CD4-positive, alpha-beta T cell treated with Interleukin-1 beta for 1 hour (primary cell): ENCODE measurements at places on chromosomes 3 and 15.
A peak's percentile ranks its signal among the peaks of the same experiment; 100 is the strongest.

DNA sequence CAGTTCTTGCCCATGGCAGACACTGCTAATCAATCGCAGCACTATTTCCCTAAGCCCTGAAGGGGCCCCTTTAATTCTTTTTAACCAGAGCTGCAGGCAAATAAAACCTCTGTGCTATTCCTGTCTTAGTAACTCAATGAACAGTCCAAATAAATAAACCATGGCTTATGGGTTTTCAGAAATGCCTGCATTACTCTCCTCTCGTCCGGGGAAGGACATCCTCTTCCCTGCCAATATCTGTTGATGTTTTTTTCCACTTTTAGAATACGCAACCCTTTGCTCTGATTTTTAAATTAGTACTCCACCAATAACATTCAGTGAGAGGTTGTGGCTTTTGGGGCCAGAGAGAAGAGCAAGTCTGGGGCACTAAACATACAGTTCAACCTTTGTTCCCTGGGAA is 35.2 kb upstream of the PRICKLE2 start:
- no peak for DNase-seq

- no peak for DNase-seq
Measured at GRCh38 chr15:32034106-32034505, 3.8 kb downstream of the CHRNA7 start.

DNA sequence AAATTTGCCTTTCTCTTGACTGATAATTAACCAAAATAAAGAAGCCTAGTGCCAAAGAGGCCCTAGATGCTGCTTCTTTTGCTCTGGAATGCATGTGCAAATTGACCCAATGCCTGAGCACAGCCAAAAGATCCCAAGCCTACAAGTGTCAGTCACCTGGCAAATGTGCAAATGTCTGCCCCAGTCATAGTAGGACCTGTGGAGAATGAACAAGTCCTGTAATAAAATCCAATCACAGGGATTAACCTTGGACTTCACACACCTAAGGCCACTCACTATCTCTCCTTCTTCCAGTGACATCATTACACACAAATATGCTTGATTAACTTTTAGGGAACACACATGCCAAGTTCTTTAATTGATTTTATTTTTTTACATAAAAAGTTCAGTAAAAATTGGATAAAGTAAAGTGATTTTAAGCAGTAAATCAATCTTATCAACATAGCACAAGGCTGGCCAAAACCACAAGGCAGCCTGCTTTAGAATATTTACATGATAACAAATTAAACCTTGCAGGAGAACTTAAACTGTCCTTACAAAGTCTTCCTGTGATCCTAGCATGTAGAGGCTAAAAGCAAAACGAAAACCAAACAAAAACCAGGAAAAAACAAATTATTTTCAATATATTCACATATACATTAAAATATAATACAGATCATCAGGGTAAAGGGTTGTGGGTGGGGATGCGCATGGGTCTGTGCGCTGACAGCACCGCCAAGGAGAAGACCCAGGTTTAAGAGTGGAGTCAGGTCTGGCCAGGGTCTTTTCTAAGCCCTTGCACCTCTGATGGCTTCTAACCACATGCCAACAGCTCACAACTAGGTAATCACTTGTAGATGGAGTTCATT is 36.8 kb downstream of the NBEAL2 start:
- no peak for DNase-seq

- DNase-seq, result no peak
Measured at GRCh38 chr3:124364317-124365020, 365.8 kb upstream of the UMPS start.

GRCh38 chr3:50128001-50128400 is 27.1 kb upstream of the SEMA3F start:
- no peak for DNase-seq

DNA sequence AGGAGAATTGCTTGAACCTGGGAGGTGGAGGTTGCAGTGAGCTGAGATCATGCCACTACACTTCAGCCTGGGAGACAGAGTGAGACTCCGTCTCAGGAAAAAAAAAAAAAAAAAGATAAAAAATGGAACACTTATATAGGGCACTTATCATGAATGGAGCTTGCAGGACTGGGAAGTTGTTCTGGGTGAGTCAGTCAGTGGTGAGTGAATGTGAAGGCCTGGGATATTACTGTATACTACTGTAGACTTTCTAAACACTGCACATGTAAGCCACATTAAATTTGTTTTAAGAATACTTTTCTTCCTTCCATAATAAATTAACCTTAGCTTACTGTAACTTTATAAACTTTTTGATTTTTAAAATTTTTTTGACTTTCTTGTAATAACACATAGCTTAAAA is 59.8 kb downstream of the SFMBT1 start:
- no peak for DNase-seq

- DNase-seq, result no peak
Measured at GRCh38 chr3:24320601-24321000, 174.0 kb downstream of the THRB start.

DNA sequence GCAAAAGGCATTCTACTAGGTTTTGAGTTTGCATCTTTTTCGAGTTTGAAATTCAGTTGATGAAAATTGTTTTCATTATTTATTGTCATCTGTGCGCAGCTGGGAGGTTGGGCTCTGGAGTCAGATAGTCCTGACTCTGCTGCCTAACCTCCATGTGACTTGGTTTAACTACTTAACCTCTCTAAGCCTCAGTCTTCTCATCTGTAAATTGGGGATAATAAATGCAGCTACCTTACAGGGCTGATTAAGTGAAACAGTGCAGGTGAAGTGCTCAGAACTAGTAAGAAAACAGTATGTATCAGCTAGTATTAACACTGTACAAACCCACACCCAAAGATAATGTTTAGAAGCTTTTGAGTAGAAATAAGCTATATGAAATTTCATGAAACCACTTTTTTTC is 14.1 kb upstream of the UBE2E1 start:
- no peak for DNase-seq

GRCh38 chr15:80970018-80970657 is 19.5 kb downstream of the MESD start:
- DNase-seq, result peak; percentile 40

DNA sequence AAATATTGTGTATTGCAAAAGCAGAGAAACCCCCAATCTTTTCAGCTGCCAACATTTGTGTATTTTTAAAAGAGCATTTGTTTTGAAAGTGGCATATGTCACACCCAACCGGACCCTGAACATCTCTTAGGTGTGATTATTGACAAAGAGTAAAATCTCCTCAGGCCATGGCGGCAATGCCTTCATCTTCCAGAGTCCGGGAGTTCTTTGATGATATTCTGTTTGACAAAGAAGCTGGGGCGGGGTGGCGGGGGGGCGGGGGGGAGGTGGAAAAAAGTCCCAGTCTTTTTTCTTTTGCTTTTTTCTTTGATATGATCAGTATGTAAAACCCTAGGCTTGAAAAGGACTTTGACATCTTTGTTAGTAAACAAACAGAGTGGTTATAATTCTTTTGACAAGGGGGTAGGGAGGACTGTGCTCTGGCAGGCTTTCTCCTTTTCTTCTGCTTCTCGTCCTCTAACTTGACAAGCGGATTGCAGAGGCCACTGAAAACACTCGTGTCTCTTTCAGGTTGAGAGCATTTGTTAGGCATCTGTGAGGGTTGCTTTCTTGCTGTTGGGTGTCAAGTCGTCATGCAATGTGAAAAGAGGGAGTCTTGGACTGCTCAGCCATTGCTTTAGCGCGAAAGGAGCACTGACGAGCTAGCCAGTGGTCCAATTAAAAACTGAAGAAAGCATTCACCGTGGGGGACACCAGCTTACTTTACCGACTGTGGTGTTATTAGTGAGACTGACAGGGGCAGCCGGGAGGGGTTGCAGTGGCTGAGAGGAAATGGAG is 243.2 kb downstream of the NSUN3 start:
- no peak for DNase-seq

GRCh38 chr3:58214484-58215316 is 3.9 kb upstream of the DNASE1L3 start:
- no peak for DNase-seq

- no peak for DNase-seq
Measured at GRCh38 chr15:72983801-72984545, 68.3 kb upstream of the NEO1 start.

GRCh38 chr15:39999538-40000200 is 39.3 kb downstream of the SRP14 start:
- DNase-seq, result no peak

- DNase-seq, result peak; percentile 78
Measured at GRCh38 chr3:49671291-49672288, 2.6 kb upstream of the APEH start.

DNA sequence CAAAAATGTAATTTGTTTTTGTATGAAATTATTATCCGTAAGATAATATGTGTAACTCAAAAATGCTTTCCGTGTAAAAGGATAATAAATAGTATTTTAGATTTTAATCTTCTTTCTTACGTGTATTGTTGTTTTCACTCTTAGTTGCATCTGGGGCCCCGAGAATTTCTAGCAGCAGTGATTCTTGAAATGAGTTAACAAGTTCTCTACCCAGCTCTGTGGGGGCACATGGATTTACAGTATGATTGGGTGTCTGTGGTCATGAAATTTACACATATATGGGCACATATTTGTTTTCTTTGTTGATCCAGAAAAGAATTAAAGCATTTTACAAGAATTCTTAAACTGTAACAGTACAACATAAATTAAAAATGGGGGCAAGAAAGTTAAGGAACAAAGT is 145.9 kb upstream of the LRRFIP2 start:
- DNase-seq, result no peak

DNA sequence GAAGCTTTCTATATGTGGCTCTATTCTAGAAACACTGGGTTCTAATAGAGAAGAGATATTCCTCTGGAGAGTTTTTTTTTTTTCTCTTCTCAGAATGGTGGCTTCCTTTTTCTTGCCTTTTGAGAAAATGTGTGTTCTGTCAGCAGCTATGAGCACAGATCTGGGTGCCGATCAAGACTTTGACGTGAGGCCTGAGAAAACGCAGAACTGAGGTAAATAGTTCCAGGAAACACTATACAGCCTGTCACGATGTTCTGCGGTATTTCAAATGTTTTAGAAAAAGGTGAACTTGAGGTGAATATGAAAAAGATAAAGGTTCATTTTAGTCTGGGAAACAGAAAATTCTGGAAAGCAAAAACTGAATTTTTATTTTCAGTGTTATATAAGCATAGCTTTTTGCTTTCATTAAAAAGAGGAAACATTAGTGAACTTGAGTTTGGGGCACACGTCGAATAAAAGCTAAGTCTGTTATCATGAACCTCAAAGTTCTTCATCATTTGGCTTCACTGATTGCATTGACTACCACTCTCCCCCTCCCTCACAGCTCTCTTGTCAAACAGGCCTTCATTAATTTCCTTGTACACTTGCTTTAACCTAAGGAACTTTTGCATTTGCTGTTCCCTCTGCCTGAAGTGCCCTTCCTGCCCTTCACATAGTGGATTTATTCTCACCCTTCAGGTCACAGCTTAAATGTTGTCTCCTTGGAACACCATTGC is 265.1 kb downstream of the NFKBIZ start:
- peak; percentile 67 for DNase-seq

GRCh38 chr3:48739955-48740823 is 23.2 kb upstream of the IP6K2 start:
- peak; percentile 54 for DNase-seq

- no peak for DNase-seq
Measured at GRCh38 chr3:14725564-14726440, 50.9 kb downstream of the C3orf20 start.

DNA sequence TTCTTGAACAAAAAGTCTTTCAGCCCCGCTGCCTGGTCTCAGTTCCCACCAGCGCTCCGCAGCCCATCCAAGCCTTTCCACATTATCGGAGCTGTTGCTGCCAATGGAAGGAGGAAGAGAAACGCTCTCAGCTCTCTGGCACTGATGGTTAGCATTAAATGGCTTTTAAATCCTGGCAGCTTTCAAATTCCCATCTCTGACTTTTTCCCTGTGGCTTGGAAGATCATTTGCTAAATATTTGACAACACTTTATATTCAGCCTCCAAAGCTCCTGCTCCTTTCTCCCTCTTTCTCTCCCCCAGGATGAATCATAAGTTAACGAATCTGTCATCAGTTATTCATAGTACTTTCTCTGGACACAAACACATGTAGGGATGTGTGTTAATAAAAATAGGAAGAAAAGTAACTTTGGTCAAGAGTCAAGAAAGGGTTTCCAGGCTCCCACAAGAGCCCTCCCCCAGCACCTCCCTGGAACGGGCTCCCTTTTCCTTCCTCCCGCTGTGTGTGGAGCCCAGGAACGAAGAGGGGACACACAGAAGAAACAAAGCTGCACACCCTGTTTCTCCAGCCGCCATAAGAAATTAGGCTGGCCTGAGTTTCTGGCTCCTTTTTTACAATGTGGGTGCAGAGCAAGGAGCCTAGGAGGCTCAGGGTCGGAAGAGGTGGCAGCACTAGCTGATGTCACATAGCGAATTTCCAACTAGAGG is 47.6 kb upstream of the TSEN2 start:
- no peak for DNase-seq

GRCh38 chr3:51269466-51269865 is 115.6 kb upstream of the MANF start:
- no peak for DNase-seq

DNA sequence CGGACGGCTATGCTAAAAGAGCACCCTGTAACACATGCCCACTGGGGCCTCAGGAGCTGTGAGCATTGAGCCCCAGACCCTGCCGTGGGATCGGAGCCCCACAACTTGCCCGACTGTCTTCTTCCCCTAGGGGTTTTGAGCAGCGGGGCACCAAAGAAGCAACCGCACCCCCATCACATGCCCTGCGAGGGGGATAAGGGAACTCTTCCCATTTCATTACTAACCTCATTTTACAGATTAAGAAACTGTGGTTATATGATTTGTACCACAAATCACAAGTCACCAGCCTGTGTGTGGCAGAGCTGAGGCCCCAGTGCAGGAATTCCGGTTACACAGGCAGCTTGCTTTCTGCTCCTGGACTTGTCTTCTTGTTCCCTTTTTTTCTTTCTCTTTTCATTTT is 86.2 kb downstream of the CD47 start:
- DNase-seq, result no peak

GRCh38 chr15:84736375-84736774 is 12.0 kb upstream of the ZNF592 start:
- peak; percentile 57 for DNase-seq

DNA sequence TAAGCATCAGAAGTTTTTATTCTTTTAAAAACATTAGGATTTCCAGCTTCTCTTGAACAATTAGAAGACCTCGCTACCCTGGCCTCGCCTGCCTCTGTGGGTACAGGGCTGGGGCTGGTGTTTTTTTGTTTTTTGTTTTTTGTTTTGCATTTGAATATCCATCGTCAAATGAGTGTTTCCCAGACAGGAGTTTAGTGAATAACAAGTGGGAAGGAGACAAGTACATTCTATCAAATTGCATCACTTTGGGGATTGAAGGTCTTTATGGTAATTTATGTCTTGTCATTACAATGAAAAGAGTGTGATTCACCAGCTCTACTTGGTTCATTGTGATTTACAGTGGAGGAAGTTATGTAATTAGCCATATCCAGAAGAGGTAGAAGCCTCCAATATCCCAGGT is 161.1 kb upstream of the UBE2E1 start:
- DNase-seq, result no peak

GRCh38 chr3:60065227-60065868 is 1015.5 kb upstream of the CFAP20DC start:
- no peak for DNase-seq

DNA sequence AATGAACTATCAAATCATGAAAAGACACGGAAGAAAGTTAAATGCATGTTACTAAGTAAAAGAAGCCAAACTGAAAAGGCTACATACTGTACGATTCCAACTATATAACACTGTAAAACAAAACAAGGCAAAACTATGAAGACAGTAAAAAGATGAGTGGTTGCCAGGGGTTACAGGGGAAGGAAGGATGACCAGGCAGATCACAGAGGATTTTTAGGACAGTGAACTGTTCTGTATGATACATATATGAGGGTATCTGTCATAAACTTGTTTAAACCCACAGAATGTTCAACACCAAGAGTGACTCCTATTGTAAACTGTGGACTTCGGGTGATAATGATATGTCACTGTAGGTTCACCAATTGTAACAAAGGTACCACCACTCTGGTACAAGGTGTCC is 60.6 kb downstream of the CHSY1 start:
- no peak for DNase-seq
